ENCODE measurements at places on chromosomes 13 and 19.

- no peak for DNase-seq
These were observed 189.0 kb downstream of the LMO7 start for GRCh38 chr13:75825161-75825560.

DNA sequence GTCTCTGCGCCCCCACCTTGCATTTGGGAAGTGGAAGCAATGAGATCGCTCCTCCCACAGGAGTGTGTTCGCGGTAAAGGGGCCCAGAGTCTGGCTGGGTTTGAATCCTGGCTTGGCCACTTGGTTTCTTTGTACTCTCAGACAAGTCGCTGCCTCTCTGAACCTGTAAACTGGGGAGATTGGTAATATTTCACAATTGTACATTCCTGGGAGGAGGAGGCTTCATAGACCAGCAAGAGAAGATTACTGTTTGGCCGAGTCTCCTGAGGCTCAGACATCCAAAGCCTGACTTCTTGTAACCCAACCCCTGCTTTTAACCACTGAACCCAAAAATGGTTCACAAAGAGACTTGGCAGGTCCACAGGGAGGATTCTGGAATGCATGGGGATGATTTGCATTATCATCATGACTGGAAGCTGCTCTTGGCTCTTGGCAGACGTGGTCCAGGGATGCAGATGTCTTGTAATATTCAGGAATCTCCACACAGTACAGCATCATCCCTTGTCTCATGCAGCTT lies 13.6 kb upstream of the STRN4 start:
- peak; percentile 99 for DNase-seq

DNA sequence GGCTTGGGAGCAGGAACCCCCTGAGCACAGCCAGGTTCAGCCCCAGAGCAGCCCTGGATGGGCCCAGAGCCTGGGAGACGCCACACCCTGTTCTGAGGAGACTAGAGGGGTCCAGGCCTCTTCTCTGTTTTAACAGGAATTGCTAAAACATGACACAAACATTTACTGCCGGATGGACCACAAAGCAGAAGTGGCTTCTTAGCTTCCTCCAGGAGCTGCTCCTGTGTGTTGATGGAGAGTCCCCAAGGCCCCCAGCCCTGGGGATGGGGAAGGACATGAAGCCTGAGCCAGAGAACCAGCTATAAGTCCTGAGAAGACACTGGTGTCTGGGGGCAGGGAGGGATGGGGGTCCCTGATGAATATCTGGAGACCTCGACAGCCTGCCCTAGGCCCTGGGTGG lies 14.6 kb downstream of the CEACAM3 start:
- DNase-seq, result no peak

GRCh38 chr19:48102870-48103751 lies 7.5 kb downstream of the PLA2G4C start:
- DNase-seq, result peak; percentile 63

DNA sequence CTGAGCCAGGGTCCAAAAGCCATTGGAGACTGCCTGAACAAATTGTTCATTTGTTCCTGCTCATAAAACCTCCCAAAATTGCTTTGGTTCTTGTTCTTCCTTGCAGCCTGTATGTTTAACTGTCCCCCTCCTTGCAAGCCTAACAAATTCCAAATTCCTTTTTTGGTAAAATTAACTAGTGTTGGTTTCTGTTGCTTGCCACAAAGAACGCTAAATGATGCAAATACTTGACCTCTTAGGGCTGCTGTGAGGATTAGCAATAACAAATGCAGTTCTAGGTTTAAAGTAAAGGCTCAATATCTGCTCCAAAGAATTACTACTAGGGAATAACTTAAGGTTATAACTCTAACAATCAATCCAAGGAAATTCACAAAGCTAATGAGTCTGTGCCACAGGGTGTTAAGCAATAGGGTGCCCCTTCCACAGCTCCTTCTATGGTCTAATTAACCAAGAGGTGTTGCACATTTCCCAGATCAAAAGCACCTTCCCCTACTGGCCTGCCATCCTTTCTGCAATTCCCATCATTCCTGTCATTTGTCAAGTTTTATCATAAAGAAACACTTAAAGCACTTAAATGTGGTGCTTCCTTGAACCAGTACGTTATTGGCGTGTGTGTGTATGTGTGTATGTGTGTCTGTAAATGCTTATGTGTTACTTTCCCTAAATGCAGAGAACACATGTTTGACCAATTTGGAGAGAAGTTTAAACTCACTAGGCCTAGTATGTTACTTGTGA lies 110.2 kb downstream of the RAP2A start:
- DNase-seq, result no peak

DNA sequence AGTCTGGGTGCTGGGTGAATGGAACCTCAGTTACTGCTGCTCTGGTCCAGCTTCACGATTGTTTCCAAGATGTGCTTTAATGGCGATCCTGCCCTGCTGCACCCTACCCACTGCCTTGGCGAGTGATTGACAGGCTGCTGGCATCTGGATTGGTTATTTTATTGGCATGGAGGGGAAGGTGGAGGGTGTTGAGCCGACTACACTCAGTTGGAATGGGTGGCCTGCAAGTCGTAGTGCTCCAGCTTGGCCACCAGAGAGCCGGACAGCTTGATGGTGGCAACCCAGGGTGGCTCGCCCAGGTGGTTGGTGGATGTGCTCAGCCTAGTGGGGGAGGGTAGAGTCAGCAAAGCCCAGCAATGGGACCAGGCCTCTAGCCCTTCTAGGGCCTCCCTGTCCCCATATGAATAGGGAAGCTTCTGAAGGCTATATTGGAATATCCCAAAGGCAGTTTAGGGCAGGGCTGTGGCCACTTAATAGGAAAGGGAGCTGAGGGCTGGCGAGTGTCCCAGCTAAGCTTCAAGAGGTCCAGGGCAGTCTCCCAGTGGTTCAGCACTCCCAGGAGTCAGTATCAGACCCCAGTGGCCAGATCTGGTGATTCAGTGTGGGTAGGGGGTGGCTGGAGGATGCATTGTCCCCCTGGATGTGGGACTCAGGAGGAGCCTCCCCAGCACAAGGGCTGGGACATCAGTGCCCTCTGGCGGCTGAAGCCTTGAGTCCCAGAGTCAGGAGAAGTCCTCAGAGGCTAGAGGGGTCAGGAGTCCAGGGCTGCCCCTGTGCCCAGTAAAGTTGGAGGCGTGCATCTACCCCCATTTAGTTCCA lies 3.4 kb downstream of the GGN start:
- DNase-seq, result no peak

GRCh38 chr13:35886332-35887114 lies 244.7 kb downstream of the DCLK1 start:
- no peak for DNase-seq

DNA sequence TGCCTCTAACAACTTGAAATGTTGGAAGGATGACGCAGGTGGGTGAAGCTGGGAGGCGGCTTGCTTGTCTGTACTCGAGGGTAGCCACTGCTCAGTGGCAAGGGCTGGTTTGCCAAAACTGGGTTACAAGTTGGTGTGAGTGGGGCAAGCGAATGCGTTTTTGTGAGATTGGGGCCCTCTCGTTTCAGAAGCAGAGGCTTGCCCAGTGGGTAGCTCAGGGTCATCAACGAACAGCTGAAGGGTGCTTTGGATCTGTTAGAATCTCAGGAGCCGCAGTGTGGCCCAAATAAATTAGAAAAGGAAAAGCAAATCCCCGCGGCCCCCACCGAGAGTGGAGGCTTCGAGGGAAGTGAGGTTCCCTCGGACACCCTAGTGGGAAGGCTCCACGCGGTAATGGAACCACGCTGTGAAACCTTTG lies 7.3 kb downstream of the ATP4B start:
- DNase-seq, result no peak

GRCh38 chr19:49954933-49955332 lies 6.0 kb downstream of the SIGLEC11 start:
- peak; percentile 30 for DNase-seq

DNA sequence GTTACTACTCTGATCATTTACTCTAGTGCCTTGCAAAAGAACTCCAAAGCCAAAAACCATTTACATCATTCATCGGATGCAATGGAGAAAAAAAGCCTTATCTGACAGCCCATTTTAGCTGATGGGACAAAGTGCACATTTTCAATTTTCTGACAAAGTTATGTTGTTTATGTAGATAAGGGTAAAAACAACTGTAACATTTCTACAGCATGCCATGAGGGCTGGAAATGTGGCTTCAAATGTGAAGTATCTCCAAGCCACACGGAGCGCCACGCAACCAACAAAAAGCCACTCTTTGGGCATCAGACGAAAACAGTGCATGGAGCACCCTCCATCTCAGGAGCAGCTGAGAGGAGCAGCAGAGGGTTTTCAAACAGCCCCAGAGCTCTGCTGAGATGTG lies 364.6 kb upstream of the ZNF507 start:
- DNase-seq, result no peak

DNA sequence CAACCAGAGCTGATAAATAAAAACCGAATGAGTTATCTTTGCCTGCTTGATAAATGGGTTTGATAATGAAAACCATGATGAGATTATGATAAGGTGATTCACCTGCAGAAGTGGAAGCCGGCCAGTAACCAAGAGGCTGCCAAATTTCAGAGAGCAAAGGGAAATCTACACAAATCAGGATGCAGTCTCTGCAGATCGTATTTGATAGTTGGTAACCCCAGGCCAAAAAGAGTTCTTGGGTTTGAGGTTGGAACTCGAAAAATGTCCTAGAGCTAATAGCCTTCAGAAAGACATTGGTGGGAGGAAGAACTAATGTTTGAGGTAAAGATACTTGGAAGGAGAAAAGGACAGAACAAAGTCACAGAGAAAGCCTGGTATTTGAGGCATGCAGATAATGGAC lies 9.6 kb upstream of the LATS2 start:
- peak; percentile 53 for DNase-seq

- DNase-seq, result no peak
These were observed 14.6 kb downstream of the SUGP1 start for GRCh38 chr19:19305696-19306095.

GRCh38 chr13:57673197-57673596 lies 41.7 kb downstream of the PCDH17 start:
- no peak for DNase-seq

DNA sequence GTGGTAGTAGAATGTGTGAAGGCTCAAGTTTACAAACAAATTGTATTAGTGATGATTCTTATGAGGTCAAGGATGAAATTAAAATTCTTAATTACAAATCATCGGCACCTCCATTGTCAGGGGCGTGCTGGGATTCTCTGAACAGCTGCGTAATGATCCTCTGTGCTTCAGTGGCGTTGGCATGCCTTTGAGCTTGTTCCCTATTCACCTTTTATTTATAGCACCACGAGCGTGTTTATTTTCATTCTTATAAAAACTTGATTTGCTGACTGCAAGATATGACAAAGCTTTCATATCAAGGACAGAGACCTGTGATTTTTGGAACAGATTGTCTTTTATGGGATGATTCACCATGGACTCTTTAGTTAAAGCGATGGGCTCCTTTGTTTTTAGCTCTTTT lies 18.2 kb upstream of the UBL3 start:
- DNase-seq, result no peak

DNA sequence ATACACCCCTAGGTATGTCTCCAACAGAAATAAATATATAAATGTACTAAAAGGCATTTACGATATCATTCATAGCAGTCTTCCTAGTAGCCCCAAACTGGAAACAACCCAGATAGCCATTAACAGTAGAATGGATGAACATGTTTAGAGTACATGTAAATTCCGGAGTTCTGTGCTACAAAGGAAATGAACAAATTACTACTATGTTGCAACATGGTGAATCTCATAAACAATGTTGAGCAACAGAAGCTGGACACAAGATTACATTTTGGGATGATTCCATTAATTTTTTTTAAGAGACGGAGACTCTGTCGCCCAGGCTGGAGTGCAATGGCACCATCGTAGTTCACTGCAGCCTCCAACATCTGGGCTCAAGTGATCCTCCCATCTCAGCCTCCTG lies 5.9 kb upstream of the SLC7A10 start:
- DNase-seq, result no peak

GRCh38 chr13:34881494-34881893 lies 60.6 kb upstream of the NBEA start:
- DNase-seq, result no peak

DNA sequence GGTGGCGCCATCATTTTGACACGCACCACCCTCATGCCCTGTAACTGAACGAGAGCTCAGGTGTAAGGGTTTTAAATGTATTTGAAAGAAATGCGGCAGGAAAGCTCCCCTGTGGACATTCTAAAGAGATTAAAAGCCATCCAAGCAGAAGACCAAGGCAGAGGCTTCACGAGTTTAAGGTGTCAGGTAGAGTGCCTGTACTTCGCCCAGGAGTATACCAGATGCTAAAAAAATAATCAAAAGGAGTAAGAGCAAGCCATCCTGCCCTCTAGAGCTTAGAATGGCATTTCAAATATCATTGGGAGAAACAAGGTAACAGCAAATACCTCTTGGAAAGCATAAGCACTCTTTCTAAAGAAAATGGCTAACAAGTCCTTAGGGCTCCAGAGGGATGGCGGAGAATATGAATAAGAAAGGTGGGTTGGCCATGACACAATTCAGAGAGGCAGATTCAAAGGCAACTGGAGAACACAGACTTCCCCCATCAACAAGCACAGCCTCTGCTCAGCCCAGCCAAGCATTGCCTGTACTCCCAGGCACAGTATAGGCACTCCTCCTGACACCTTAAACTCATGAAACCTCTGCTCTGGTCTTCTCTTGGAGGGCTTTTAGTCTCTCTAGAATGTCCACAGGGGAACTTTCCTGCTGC lies 447.6 kb downstream of the SUCLA2 start:
- no peak for DNase-seq

DNA sequence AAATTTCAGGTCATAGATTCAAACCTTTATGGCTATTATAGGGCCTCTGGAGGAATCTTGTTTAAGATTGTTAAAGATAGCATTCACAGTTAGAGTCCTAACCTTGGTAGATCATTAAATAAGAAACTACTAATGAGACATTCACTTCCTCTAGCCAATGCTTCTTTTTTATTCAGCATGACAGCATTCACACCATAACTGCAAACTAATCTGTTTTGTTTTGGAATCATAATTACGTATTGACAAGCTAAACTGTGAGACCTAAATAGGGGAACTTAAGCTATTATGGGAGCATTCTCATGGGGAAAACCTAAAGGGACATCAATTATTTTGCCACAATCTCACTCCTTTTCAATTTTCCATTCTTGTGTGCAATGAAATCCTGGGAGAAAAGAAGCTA lies 653.8 kb downstream of the PCDH9 start:
- DNase-seq, result no peak

GRCh38 chr13:36480726-36481427 lies 48.6 kb downstream of the CCNA1 start:
- DNase-seq, result no peak

GRCh38 chr19:435707-436412 lies 25.0 kb downstream of the SHC2 start:
- DNase-seq, result no peak

DNA sequence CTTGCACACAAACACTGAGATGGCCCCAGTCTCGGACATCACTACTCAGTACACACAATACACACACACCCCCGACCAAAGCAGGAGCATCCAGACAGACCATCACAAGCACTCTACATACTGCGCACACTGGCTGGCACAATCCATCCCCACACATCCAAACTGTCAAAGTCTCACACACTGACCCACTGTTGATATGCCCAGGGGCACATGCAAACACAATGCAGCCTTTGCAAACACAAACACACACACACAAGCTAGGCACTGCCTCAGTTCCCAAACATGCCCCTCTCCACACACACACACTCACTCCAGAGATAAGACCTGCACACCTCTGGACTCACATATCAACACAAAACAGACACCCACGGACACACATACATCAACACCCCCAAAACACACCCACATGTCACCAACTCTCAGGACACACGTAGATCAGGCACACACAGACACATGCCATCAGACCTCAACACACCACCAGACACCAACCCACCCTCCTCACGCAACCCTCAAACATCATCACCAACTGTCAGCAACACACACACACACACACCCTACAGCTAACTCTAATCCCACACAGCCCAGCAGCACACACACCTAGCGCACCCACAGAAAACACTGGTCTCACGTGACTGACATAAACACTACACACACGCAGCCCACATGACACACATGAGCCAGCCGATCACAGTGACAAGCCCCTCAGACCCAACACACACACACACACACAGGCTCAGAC lies 1.9 kb downstream of the BBC3 start:
- peak; percentile 56 for DNase-seq

Data from fibroblast of the aortic adventitia (primary cell).